Hematopoietic multipotent progenitor cell treated with erythropoietin and hydrocortisone succinate and interleukin-3 and kit ligand, for 8 days (in vitro differentiated cells): ENCODE measurements at places on chromosomes 1 and 21.
A peak's percentile ranks its signal among the peaks of the same experiment; 100 is the strongest.

DNA sequence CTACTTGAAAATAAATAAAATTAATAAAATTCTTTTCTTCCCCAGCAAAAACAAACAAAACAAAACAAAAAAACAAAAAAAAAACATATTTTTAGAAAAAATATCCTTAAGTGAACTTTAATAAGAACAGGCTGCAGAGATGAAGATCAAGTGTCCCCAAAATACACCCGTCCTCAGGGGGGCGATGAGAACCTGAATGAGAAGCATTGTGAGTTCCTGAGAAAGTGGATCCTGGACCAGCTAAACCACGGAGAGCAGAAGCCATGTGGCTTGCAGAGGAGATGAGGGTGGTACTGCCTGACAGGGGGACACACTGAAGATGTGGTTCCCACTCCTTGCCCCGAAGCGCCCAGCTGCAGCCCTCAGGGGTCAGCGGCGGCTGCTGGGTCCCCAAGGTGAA lies 89.3 kb downstream of the ITPKB start:
- DNase-seq = peak; percentile 64

DNA sequence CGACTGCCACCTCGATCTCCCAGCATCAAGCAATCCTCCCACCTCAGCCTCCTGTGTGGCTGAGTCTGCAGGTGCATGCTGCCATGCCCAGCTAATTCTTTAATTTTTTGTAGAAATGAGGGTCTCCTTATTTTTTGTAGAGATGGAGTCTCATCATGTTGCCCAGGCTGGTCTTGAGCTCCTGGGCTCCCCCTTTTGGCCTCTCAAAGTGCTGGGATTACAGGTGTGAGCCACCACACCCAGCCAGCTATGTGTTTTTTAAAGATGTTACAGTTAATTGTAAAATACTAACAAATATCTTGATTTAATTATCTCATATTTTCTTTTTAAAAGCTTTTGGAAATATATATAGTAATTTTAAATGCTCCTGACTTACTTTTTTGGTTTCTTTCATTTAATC lies 181.3 kb upstream of the DMRTA2 start:
- DNase-seq = no peak

DNA sequence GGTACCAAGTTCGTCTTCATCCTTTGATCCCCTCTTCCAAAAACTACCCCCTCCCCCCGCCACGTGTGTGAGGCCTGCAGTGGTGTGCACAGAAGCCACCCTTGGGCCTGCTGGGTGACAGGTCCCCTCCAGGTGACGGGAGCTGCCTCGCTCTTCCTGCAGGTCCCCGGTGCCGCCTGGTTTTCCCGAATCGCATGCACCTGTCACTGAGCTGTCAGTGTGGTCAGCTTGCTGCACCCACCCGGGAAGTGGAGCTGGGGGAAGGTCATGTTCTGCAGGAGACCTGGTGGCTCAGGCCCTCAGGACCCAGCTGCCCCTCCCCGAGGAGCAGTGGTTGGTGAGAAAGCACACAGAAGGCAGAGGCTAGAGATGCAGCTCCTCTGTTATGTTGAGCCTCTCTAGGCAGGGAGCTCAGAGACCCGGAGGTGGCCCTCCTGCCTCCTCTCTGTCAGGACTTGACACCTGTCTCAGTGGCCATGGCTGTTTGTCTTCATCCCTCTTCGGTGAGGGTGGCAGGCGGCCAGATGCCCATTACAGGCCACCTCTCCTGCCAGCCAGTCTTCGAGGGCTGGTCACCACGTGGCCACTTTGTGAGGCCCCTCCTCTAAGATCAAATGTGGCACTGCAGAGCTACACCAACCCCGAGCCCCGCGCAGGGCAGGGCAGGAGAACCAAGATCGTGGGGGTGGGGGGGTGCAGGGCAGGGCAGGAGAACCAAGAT lies 60.9 kb downstream of the SKI start:
- DNase-seq = no peak

GRCh38 chr1:12148958-12149790 lies 17.6 kb upstream of the TNFRSF1B start:
- DNase-seq = no peak

- no peak for DNase-seq
Measured at GRCh38 chr1:208272713-208273112, 28.5 kb upstream of the PLXNA2 start.

- no peak for DNase-seq
Measured at GRCh38 chr1:21876267-21876666, 60.8 kb downstream of the HSPG2 start.

DNA sequence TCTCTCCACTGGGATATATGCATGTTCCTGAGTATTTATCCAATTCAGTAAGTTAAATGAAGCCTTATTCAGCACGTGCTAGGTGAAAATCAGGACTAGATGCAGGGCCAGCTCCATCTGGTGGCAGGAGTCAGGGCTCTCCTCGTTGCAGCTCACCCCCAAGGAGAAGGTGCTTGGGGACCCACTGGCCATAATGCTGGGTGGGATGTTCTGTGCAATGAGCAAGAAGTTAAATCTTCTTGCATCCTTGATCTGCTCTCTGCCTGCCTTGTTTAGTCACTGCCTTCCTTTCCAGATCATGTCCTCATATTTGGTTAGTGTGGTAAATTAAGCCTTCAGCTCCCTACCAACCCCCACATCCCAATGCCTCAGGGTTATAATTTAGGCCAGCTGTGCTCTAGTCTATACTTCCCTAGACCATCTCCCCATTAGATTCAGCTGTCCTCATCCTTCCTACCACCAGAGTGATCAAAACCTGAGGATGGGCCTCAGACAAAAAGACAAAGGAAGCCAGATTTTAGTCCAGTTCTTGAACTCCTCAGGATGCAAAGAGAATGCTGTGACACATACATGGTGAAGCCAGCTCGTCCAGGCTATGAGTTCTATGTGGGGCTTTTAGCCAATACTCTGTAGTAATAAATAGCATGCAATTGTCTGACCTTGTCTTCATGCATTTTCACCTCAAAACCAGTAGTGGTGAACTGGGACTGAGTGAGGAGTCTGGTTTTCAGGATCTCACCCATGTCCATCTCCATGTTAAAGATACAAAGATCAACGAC lies 55.9 kb downstream of the SEC16B start:
- DNase-seq = no peak

DNA sequence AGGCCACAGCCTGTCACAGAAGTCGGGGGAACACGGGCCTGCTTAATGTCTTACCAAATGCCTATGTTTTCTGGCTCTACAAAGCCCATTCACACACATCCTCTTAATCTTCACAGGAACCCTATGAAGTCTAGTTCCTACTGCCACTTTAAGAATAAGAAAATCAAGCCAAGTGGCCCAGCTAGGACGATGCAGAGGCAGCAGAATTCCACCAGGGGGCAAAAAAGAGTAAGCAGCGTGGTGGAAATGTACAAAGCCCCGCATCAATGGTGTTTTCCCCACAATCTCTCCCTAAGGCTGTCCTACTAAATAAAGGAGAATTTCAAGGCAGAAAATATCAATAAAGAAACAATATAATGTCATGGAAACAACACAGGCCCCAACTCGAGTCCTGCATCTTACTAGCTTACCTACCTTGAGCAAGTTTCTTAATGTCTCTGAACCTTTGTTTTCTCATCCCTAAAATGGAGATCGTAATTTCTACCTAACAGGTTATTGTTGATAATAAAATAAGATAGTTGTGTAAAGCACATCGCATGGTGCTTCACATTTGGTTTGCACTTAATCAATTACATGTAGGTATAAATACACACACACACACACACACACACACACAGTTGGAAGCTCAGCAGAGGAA lies 21.4 kb downstream of the SEC16B start:
- DNase-seq = peak; percentile 60

DNA sequence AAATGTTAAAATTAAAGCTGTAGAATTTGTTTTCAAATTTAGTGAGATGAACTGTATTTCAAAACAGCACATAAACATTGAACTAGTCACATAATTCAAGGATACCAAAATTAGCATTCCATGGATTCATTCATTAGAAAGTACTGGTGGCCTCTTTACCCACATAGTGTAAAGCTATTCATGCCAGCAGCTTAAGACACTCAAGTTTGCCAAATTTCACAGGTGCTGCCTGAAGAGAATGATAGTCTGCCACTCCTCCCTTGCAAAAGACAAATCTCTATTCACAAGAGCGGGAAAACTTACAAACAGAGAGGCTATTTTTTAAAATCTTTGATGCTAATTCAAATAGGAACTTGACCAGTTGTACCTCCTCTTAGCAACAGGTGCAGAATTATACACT lies 337.0 kb downstream of the BRINP3 start:
- DNase-seq = no peak

DNA sequence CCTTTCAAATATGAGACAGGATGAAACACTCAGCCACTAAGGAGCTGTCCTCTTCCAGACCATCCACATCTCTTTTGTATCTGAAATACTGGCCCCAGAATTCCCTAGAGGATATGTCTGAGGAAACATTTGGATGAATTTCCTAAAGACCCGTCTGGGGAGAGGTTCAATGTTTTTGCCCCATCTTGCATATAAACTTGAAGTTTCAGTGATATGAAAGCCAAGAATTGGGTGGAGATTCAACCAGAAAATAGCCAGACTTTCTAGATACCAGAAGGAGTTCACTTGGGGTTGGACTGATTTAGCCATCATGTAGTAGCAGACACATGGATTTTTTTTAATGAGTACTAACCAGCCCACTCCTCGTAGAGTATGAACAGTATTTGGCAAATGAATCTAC lies 182.0 kb downstream of the PLPP3 start:
- no peak for DNase-seq

GRCh38 chr1:75725861-75726361 lies 1.4 kb downstream of the ACADM start:
- DNase-seq = no peak

DNA sequence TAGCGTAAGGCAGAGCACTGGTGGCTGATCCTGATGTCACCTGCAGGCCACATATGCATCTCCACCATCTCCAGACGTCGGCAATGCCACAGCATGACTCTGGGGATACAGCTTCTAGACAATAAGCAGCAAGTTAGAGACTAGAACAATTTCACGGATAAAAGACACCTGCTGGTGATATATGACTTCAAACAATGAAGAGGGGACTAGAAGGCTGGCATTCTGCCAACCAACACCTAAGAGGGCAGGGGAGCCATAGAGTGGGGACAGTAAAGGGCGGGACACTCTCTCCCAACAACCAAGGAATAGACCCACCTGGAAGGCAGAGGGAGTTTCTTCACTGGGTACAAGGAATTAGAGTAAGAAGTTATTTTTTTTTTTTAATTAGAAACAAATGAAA lies 126.7 kb downstream of the SIM2 start:
- DNase-seq = no peak

DNA sequence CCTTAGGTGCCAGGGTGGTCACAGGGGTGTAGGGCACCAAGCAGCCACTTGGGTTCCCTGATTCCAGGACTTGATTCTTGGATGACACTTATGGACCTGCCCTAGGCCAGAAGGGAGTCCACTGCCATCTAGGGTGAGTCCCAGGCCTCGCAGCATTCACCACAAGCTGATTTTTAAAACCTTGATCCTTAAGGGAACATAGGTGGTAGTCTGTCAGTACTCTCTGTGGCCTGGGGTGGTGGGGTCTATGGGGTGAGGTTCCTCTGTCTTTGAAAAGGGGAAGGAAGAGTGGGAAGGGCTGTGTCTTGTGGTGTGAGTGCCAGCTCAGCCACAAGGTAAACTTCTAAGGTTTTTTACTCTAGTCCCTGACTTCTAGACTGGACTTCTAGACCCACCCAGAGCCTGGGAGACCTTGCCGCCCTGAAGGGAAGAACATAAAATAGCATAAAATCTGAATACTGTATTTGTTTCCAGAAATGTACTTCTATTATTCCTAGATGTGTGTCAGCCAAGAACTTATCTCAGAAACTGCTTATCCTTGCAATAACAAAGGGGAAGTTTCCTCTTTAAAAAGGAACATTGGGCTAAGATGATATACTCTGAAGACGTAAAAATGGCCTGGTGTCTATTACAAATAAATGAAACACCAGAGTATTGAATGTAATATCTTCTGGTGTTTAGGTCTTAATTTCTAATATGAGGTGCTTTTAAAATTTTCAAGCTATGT lies 757.3 kb downstream of the LTN1 start:
- DNase-seq = peak; percentile 49

DNA sequence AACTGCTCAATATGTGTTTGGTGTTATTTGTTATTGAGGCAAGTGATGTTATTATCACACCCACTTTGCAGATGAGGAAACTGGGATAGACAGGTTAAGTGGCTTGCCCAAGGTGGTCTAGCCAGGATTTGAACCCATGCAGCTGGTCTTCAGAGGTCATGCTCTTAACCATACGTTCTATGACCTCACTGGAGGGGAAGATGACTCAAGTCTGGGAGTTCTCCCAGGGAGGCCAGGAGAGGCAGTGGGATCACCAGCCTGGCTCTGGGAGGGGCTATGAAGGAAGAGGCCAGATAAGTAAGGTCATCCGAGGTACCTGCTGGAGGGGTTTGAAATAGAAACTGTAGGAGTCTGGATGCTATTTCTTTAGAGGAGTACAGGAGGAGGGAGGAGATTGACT lies 95.3 kb downstream of the NAV1 start:
- no peak for DNase-seq

GRCh38 chr1:19262047-19262446 lies 10.4 kb downstream of the MRTO4 start:
- DNase-seq = no peak

DNA sequence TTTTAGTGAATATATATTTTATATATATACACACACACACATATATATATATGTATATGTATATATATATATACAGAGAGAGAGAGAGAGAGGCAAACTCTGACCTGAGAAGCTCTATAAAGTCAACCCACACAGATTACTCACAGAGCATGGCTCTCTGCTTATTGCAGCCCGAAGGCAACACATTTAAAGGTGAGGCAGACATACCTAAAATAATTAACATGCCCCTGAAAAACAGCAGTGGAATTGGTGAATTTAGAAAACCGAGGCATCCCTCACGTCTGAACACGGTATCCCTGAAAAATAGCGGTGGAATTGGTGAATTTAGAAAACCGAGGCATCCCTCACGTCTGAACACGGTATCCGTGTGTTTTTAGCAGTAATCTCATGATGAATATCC lies 228.2 kb downstream of the KIF26B start:
- DNase-seq = no peak

DNA sequence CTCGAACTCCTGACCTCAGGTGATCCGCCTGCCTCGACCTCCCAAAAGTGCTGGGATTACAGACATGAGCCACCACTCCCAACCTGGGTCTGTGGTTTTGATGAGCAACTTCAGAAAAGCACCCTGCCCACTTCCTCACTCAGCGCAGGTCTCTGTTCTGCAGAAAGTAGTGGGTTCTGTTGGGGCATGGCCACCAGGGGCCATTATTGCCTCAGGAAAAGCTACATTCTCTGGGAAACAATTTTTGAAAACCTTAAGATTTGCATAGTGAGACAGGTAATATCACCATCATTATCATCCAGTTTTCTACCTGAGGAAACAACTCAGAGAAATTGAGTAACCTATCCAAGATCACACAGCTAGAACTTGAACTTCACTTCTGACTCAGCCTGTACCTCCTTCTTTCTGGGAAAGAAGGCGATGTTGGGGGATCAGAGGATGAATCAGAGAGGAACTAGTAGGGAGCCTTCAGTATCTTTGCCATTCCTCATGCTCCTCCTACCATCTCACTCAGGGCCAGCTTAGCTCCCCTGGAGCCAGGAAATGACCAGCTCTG lies 7.1 kb upstream of the NES start:
- DNase-seq = no peak

GRCh38 chr1:223731133-223731770 lies 18.9 kb downstream of the CAPN2 start:
- DNase-seq = no peak
